ENCODE measurements at places on chromosomes 16 and 17.

GRCh38 chr17:42814633-42815399 is 9.3 kb downstream of the BECN1 start:
- DNase-seq = no peak

DNA sequence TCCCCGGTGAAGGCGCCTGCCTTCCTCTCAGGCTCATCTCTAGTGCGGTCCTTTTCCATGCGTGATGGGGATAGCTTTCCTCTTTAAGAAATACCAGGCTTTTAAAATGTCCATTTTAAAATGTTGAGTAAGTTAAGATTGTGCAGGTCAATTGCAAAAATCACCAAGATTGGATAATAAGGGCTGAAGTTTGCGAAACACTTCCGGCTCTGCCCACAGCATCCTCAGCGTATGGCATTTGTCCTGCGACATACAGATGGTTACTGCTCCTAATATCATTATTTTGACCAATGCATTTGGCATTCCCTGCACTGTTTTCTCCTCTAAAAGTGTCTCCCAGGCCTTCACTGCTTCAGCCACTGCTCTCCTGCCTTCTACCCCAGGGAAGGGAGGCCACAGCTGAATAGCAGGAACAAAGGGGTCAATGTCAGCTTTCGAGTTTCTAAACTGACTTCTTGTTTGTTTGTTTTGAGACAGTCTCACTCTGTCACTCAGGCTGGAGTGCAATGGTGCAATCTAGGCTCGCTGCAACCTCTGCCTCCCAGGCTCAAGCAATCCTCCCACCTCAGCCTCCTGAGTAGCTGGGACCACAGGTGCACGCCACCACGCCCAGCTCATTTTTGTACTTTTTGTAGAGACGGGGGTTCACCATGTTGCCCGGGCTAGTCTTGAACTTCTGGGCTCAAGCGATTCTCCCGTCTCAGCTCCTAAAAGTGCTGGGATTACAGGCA is 91.9 kb downstream of the CRISPLD2 start:
- no peak for DNase-seq

GRCh38 chr16:59201821-59202220 is 467.7 kb upstream of the GOT2 start:
- no peak for DNase-seq

- no peak for DNase-seq
These were observed 59.4 kb downstream of the ENGASE start for GRCh38 chr17:79133985-79134384.

DNA sequence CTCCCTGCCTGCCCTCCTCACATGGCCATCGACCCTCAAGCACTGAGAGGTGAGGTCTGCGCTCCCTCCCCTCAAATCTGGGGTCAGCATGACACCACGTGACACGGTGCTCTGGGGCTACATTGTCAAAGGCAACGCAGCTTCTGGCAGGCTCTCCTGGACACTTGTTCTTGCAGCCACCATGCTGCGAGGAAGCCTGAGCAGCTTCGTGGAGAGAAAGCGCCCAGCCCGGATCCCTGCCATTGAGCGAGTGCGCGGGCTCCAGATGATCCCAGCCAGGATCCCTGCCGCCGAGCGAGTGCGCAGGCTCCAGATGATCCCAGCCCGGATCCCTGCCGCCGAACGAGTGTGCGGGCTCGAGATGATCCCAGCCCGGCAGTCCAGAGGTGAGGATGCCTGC is 70.9 kb upstream of the METRNL start:
- DNase-seq = peak; percentile 38

DNA sequence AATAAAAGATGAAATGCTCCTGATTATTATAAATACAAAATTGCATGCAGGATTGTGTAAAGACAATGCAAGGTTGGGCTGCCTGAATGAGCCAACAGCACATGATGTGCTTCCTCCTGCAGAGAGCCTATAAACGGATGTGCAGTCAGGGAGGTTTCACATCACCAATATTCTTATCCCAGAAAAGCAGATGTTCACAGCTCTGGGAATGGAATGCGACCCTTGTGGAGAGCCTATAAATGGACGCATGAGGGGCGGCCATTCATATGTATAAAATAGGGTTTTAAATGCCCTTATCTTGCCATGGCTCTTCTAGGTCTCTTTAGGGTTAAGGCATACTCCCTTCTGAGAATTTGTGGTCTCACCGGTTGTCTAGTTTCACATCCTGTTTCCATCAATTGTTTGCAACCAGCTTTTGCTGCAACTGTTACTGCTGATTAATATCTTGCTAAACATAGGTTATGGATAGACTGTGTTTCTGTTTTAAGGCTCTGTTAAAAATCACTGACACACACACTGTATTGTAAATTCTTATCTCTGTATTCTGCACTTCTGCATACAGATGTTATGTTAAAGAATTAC is 31.9 kb downstream of the SLFN11 start:
- DNase-seq = no peak

Data from D341Med (cell line).